ENCODE measurements at places on chromosomes 11 and 22.

GRCh38 chr11:28049338-28050216, 58.4 kb downstream of the KIF18A start:
- DNase-seq, result no peak

DNA sequence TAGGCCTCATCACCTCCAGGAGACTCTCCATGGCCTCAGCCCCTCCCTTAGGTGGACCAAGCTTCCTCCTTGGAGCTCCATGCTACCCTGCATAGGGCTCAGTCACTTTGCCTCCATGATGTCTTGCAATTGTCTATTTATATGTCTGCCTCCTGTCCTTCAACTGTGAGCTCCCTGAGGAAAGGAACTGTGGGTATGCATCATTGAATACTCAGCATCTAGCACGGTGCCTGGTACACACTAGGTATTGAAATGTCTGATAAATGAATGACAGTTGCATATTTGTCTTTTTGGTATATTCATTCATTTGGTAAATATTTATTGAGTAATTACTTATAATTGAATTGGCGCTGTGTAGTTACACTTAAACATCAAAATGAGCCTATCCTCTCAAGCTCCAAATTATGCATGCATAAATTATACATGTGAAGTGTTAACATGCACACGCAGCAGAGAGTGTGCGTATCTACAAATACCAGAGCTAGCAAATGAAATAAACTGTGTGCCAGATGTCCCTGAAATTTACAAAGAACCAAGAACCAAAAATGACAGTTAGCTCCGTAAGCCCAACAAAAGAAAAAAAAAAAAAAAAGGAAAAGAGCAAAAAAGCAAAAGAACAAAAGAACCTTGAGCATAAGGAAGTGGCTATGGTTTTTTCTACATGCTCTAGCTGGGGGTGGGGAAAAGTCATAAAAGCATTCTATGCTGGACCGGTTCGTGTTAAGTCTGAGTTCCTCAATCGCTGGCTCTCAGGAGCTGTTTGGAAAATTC, 25.2 kb downstream of the GRAP2 start:
- DNase-seq, result no peak

DNA sequence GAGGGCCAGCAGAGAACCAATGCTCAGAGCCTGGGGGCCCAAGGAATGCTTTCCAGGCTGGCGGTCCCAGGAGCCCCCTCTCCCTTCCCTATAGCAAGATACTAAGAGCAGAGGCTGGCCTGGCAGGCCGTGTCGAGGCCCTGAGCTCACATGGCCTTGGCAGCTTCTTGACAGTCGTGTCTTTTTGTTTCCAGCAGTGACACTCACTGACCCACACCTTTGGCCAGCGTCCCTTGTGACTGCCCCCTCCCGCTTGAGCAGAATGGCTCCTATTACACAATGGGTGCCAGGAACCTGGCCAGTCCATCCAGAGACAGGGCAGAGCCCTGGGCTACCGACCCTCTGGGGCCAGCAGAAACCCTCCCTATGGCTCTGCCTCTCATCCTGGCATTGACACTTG, 6.4 kb upstream of the CCND1 start:
- no peak for DNase-seq

DNA sequence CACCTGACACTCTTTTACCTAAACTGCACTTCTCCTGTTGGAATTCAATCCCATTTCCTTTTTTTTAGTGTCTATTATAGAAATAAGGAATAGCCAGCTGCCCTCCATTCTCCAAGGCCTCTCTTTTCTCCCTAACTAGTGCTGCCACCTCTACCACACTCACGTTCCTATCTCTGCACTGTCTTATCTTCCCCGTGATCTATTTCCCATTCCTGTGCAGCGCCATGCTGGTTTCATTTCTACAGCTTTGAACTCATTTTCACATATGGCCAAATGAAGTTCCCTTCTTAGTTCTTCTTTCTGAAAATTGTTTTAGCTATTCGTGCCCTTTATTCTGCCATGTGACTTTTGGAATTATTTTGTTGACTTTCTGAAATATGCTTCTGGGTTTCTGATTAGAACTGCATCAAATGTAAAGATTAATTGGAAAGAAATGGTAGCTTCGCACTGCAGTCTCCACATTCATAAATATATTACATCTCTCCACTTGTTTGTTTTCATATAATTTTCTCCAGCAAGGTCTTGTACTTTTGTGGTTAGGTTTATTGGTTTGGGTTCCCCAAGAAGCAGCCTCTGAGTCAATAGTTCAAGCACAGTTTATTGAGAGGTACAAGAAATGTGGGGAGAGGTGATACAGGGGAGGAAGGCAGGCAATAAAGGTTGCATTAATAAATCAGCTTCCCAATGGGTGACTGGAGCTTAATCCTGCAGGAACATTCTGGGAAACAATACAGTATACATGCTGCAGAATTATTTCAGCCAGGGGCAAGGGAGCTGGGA, 43.7 kb upstream of the DRD2 start:
- DNase-seq, result no peak

DNA sequence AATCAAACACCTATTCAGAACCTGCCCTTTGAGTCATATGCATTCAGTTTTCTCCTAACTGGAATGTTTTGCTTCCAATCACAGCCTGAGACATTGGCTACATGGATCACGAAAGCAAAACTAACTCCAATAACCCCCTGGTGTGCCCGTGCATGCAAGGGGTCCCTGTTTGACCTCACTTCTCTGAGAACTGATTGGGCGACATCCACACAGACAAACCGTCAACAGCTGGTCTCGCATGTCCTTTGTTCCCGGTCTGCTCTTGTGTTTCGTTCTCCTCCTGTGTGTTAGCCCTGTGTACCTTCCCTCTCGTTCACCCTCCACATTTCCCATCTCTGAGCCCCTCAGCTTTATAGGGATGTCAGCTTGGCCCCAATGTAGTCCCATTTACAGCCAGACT, 67.2 kb upstream of the TTC12 start:
- DNase-seq, result no peak

DNA sequence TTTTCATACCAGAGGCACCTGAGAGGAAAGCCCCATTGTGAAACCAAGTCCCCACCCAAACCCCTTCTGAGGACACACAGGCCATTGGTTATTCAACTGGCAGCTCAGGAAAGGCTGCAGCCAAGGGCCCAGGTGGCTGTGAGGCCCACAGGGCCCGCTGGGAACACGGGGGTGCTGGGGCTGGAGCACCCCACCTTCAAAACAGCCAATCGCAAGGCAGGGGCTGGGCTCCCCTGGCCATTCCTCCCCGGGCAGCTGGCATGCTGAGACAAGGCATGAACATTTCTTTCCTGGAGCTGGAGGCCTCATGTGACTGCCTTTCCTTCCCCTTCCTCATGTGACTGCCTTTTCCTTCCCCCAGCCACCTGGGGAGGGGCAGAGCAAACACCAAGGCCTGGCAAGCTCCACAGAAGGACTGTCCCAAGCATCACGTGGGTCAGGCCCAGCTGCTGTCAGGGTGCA, 76.9 kb downstream of the PIWIL3 start:
- DNase-seq, result no peak

- DNase-seq, result no peak
Observed at GRCh38 chr11:46335890-46336562, 11.2 kb upstream of the DGKZ start.

DNA sequence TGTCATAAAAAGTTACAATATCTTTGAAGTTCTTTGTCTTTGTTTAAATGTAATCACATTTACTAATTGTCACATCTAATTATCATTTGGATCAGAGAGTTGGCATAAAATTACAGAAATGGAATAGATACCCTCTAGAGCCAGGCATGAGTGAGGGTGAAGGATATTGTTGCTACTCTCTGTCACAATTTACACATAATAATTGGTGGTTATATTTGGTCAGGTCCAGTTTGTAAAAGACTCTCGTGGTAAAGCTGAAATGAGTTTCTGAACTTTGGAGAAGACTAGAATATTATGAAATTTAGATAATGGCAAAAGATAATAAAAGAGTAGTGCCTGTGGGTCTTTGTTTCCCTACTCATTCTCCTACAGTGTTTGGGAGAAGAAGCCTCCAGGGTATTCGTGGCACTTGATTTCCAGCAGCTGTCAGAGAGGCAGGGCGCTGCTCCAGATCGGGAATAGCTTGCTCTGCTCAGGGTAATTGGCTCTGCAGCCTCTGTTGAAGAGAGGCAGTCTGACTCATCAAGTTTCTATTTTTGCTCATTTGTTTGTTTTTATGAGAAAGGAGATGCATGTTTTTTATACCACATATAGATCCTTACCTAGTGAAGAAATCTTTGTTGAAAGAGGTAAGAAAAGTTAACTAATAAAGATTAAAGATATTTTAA, 349.9 kb downstream of the CNTN5 start:
- peak; percentile 58 for DNase-seq

- DNase-seq, result no peak
Observed at GRCh38 chr11:33533386-33534052, 167.1 kb downstream of the C11orf91 start.

DNA sequence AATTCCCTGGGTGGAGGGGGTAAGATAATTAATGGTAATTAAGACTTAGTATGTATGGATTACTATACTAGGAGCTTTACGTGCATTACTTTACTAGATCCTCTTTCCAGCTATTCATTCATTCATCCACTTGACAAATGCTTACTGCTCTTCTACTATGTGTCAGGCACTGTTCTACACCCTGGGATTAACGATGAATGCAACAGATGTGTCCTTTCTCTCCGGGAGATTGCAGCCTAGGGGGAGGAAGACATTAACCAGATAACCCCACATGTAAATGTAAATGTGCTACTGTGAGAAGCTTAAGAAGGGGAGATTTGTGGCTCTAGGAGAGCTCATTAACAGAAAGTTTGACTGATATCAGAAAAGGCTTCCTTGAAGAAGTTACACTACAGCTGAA, 1.7 kb downstream of the ANKK1 start:
- DNase-seq, result no peak

GRCh38 chr11:16779436-16779835, 41.0 kb downstream of the C11orf58 start:
- no peak for DNase-seq

DNA sequence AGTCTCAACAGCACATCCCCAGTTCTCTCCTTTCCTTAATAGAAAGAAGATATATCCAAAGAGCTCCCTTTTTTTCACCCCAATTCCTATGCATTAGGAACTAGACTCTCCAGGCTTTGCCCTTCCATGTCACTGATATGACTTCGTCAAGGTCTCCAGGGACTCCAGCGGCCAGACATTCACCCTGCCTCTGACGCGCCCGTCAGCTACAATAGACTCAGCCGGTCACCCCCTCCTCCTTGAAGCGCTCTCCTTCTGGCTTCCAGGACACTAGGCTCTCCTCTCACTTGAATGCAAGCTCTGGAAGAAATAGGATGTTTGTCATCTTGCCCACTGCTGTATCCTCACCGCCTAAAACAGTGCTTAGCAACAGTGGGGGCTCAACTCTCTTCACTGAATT, 14.9 kb upstream of the ELFN2 start:
- no peak for DNase-seq

GRCh38 chr11:20060181-20060580, 100.1 kb downstream of the DBX1 start:
- DNase-seq, result no peak

GRCh38 chr11:128607819-128608218, 20.5 kb upstream of the ETS1 start:
- DNase-seq, result no peak

DNA sequence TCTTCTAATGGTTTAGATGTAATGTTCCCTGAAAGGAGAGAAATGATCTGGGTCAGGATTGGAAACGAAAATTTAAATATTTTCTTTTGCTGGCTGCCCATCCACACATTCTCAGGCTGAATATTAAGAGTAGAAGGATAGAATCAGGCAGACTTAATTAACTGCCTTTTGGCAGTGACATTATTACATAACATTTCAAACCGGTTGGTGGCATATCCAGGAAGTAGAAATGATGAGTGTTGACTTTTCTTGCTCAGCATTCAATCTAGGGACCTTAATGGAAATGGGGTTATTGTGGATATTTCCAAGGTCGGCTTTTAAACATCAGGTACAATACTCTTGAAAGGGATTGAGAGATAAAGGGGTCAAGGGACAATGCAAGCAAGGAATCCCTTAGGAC, 677.4 kb upstream of the ARHGAP42 start:
- DNase-seq, result no peak

DNA sequence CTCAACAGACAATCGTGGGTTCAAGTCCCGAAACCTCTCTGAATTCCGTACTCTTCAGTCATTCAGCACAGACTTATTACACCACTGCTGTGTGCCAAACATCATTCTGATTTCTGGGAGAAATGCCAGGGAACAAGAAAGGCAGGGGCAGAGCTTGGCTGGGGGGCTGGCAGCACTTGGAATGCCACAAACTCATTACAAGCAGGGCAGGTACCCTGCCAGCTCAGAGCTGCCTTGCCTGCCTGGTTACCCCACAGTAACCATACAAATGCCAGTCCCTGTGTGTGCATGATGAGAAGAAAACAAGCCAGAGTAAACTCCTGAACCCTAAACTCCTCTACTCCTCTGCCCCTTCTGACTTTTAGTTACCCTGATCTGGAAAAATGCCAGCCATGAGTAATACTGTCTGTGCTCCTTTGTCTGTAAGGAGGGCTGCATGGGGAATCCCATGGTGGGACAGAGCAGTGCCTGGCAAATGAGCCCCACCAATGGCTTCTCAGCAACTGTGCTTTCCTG, 6.9 kb upstream of the RAD9A start:
- DNase-seq, result no peak

DNA sequence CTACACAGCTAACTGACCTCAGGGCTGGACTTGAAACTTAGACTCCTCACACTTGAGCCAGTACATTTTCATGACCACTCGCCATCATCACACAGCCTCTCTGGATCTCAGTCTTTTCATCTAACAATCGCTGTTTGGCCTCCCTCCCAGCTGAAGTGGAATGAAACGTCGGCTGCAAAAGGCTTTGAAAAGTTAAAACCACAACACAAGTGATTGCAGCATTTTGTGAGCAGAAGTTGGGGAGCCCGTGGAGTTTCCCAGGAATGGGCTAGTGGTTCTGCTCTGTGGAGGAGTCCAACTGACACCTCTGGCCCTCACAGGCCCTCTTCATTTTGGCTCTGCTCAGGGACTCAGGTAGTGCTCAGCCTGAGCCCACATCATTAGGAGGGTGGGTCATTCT, 35.9 kb upstream of the TRIM29 start:
- no peak for DNase-seq

DNA sequence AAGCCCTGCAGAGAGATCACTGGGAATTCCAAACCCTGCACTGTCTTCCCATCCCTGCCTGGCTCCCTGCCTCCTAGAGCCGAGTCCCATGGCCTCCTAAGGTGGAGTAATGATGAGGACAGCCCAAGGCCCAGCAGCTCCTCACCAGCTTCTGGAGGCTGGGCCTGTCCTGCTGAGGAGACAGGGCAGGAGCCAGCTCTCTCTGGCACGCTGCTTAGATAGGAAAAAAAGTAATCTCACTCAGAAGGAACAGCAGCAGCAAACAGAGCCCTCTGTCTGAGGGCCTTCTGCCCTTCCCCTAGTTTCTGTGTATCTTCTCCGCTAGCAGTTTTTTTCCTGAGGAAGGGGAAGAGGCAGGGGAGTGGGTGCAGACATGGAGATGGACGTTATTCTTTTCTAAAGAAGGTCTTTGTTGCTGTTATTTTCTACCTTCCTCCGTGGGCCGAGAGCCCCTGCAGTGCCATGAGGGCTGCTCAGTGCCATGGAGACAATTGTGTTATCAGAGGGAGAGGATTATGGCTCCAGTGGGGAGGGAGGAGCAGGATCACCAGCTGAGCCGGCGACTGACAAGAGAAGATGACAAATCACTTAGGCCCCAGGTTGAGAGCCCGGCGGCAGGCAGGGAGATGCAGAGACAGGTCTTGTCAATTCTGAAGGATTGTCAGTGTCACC, 315.3 kb downstream of the BUD13 start:
- no peak for DNase-seq

GRCh38 chr22:50089682-50090411, at the start of gene MOV10L1:
TSS of gene MOV10L1 (plus strand) at chr22:50090006. CDS start at chr22:50090089, 83 bp downstream.
- DNase-seq, result no peak

Data from SK-N-MC (cell line).